NCI-H2081 (cell line): ENCODE measurements at places on chromosomes 5 and 9.

DNA sequence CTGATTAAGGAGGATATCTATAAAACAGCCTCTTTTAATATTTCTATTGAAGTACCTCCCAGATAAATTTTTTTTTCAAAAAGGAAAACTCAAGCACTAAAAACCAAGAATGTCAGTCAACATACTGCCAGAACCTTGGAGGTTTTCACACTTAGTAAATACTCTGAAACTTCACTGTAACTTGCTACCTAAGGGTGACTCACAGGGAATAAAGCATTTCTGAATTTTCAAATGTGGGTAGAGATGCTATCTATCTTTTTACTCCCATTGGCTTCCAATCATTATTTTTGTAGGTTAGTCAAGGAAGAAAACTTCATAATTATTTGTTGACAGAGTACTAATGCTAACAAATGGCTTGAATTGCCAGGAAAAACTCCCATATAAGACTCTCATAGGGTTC lies 46.1 kb downstream of the SLC25A46 start:
- no peak for DNase-seq

GRCh38 chr9:114820776-114821501 lies 15.1 kb upstream of the TNFSF15 start:
- DNase-seq: no peak

GRCh38 chr5:139807647-139808030 lies 12.0 kb downstream of the PSD2 start:
- DNase-seq: no peak

DNA sequence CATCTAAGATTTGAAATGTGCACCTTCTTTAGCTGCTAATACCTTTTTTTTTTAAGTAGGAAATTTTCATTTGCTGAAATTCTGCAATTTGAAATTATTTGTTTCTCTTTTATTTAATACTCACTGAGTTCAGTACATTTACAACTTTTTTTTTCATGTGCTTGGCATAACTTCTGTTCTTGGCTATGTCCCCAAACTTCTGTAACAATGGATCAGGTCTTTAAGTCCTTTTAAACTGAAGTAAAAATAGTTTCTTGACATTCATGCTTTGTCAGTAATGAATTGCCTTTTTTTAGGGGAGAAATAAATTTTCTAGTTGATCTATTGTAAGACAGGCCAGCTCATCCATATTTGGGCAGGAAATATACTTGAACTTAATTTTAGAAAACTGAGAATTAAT lies 41.5 kb downstream of the EDIL3 start:
- DNase-seq: no peak

DNA sequence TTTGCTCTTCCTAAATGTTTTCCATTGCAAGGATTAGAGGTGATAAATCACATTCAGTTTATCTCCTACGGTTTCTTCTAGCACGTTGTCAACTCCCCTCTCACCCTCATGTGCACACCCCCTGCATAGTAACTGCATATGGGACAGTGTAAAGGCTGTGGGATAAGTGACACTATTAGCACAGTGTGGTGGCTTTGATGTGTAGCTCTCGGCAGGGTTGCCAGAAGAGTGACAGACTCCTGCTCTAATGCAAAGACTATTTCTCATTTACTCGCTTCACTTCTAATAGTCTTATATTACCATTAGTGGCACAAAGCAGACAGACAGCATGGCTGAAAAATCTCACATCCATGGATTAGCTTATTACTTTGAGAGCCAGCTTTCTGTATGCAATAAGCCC lies 454.6 kb downstream of the CETN3 start:
- no peak for DNase-seq
